ENCODE measurements at places on chromosomes 1 and 21.
A peak's percentile ranks its signal among the peaks of the same experiment; 100 is the strongest.

DNA sequence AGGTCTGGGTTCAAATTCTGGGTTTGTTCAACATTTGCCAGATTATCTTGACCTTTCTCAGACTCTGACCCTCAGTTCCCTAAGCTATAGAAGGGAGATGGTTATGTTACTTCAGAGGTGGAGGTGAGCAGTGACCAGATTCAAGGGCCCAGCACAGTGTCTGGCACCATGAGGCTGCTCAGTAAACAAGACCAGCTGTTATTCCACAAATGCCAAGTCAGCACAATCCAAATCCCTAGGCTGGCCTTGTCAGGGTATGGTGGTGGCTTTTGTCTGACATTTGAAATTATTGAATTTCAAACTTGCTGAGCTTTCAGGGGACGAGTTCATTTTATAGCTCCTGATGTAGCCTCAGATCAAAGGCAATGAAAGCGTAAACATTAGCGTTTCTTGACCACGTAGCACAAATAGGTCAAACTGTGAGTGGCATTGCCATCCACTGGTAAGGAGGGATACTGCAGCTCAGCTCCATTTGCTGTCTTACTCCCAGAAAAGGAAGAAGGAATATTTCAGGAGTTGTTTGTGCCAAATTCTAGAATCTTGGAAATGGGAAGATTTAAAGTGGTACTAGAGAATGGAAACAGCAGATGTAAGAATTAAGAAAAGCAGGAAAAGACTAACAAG is 94.3 kb upstream of the EDN2 start:
- peak; percentile 62 for DNase-seq

GRCh38 chr21:34970566-34970965 is 78.5 kb downstream of the RUNX1 start:
- no peak for DNase-seq

GRCh38 chr1:89927049-89927448 is 67.9 kb upstream of the ZNF326 start:
- no peak for DNase-seq

GRCh38 chr1:171794085-171794484 is 12.6 kb downstream of the METTL13 start:
- DNase-seq = no peak

DNA sequence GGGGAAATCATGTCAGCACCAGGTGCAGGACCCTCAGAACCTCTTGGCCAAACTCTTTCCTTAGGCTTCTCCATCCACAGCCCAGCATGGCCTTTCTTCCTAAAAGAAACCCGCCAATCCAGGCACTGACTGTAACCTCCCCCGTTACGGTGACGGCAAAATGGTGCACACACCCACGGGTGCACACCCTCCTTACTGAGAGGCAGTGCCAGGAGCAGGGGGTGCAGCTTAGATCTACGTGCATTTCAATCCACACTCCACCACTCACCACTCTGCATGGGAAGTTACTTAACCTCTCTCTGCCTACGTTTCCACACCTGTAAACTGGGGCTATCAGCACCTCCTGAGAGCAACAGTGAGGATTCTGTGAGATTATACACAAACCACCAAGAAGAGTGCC is 31.0 kb downstream of the SUSD4 start:
- no peak for DNase-seq

DNA sequence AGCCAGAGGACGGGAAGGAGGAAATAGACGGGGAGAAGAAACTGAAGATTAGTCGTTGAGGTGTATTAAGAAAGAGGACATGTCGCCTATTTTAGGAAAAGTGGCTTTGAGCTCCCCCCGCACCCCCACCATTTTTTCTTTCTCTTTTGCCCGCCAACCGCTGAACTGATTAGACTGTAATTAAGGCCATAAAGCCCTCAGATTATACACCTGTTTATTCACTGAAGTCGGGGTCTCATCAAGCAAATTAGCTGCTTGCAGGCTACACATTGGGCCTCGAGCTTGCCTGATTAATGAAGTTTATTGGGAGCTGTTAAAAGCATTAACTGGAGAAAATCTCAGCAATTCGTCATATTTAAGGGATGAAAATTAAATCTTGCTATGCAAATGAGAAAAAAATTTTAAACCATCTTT is 119.4 kb upstream of the RRP15 start:
- no peak for DNase-seq

All from HEK293T (cell line).